Caki2 (cell line): ENCODE measurements at places on chromosomes 7 and 10. TPM values are rescaled to one million over a fixed set of nuclear protein-coding genes. Genes with fewer than 3 reads are reported as not detected.

GRCh38 chr10:14774214-14774580, 500 bp downstream of the FAM107B start:
- DNase-seq, result no peak

DNA sequence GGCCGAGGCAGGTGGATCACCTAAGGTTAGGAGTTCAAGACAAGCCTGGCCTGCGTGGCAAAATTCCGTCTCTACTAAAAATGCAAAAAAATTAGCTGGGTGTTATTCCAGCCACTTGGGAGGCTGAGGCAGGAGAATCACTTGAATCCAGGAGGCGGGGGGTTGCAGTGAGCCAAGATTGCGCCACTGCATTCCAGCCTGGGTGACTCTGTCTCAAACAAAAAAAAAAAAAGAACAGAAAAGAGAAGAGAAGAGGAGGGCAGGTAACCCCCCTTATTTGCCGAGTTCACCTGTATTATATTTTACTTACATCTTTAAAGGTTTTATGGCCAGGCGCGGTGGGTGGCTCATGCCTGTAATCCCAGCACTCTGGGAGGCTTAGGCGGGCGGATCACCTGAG, 91.7 kb downstream of the RNF216 start:
- no peak for DNase-seq

DNA sequence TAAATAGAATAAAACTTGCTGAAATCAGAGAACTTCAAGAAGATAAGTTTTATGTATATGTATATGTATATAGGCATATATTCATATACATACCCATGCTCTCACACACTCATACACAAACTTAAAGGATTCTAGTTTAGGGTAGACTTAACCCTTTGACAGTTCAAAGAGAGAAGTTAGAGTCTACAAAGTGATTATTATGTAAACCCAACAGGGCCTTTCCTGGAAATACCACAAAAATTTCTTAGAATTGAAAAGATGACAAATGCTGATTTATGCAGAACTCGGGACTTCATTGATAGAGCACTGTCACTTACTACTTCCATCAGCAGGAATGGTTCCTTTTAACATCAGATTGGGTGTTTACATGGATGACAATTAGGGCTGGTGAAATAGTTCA, 763.5 kb downstream of the AUTS2 start:
- DNase-seq, result no peak

The PDE1C gene
- total RNA-seq, result 0.17 and 10.2 TPM in 2 replicates

The UBTD1 gene
- 13.0 and 23.3 TPM in 2 replicates for total RNA-seq

DNA sequence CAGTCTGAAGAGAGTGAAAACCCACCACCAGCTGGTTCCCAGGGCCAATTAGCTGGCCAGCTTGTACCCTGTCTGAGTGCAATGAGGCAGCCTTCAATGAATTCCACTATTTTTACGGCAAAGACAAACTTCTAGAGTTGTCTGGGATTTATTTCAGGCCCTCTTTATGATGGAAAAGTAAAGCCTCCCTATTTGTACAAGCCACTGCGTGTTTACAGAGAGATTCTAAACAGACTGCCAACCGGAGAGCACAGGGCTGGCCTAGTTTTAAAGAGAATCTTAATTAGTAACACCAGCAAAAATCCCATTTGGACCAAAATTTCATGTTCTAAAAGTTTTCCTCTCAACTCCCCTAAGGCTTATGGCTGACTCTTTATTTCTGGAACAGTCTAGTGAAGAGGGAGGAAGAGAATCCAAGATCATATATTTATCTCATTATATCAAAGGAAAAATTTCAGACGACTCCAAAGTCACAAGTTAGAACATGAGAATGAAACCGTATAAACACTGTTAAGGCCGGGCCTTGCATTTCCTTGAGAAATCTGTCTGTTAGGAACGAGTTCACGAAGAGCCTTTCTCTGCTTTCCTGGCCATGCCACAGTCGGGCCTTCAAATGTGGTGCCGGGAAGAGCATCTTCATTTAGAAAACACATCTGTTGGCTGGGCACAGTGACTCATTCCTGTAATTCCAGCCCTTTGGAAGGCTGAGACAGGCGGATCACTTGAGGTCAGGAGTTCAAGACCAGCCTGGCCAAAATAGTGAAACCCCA, 724.6 kb upstream of the NRP1 start:
- no peak for DNase-seq

GRCh38 chr7:76047305-76047810, 442 bp downstream of the STYXL1 start:
- no peak for DNase-seq

The CDK1 gene
- 148 and 152 TPM in 2 replicates for total RNA-seq

DNA sequence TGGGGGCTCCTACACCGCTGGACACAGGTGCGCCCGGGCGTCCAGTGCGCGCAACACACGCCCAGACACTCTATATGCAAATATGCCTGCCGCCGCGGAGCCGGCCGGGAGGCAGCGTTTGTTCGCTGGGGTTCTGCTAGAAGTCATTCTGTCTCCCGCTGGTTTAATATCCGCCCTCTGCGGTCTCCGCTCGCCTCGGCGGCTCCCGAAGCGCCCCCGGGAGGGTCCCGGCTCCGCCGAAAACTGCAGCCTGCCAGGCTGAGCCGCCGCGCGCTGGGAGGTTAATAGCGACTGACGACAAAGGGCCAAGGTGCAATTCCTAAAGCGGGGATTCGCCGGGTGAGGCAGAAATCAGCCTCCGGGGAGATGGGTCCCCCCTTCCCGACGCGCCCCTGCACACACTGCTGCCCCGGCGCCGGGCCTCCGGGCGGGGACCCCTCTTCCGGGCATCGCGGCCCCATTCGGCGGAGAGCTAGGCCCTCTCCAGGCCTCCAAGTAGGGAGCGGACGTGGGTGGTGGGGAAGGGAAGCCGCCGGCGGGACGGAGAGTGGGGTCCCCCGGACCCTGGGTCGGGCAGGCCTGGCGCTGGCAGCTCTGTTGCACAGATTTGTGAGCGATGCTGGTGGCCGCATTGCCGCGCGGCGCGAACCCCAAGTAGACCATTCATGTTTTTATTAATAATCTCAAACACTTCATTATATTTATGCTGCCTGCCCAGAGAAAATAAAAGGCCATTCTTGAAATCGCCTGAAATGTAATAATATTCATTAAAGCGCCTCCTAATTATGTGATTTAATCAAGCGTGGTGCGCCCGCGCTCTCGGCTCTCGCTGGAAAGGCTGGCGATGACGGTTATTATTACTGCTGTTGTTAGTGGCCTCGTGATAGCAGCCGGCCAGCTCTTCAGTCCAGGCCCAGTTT, 9.1 kb downstream of the EN2 start:
- DNase-seq, result no peak

DNA sequence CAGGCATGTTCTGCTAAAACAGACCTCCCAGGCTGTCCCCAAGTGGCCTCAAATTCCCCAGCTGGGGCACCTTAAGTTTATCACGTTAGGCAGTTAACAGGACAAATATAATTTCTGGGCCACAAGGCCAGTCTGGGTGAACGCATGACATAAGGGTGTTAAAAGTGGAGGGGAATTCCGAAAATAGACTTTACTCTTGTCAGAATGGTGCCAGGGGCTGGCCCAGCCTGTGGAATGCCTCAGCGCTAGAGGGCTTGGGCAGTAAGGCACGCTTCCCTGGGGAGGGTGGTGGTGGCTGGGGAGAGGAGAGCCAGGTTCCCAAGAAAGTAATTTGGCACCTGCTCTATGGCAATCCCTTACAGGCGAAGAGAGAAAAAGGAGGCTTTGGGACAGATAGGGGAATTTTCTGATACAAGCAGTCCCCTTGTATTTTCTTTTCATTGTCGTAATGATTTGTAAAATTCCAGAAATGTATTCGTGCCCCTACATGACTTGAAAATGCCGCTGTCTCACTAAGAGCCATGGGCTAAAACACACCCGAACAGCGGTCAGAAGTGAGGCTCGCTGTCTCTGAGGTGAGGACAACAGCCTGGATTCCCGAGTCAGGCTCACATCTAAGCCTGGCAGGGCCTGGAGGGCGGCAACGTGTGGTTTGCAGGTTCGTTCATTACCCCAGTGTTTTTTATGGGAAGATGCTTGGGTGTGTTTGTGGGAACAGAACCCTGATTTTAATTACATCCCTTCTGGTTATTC, 463.2 kb upstream of the GALNT17 start:
- DNase-seq, result no peak

- no peak for DNase-seq
Measured at GRCh38 chr7:16422917-16423316, 1.6 kb upstream of the CRPPA start.

The ABCF2 gene
- total RNA-seq, result 36.8 and 47.9 TPM in 2 replicates

The RADIL gene
- 2.2 TPM in 1 of 2 replicates, not detected in the other for total RNA-seq

The PTPN20 gene
- total RNA-seq, result 12.7 and 13.6 TPM in 2 replicates

- peak; percentile 44 for DNase-seq
Measured at GRCh38 chr7:70736715-70737460, 395.1 kb upstream of the GALNT17 start.

- no peak for DNase-seq
Measured at GRCh38 chr7:110721395-110721794, 369.5 kb upstream of the LRRN3 start.

The COBL gene
- 0.35 and 1.3 TPM in 2 replicates for total RNA-seq

DNA sequence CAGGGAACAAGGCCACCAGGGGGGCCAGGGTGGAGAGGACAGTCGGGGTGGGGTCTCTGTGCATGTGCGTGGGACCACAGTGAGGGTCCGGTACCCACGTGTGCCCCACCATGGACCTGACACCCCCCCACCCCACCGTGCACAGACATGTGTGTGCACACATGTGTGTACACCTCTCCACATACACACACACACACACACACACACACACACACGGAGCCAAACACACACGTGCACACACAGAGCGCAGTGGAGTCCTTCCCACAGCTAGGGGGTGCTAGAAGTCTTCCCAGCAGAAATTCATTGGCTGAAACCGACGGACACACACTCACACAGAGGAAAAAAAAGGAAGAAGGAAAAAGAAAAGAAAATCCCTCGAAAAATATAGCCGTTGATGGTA, 42.8 kb upstream of the GNA12 start:
- DNase-seq, result peak; percentile 77
